ENCODE measurements at places on chromosomes 5 and 9.

- DNase-seq, result no peak
Measured at GRCh38 chr5:50711280-50711679, 44.8 kb downstream of the PARP8 start.

DNA sequence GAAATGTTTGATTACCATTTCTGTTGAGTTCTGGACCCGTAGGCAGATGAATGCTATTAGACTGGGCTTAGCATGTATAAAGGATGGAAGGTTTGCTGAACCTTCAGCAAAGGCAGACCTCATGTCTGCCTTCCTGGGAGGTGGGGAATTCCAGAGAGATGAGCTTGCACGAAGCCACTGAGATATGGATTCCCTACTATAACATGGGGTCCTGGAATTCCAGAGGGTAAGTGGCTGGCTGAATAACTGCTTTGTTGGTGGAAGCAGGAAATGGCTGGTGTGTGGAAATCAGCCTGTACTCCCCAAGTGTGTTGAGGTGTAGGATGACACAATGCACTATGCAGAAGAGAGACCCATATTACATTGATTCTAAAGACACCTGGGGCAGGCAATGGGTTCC is 526.4 kb downstream of the CTNND2 start:
- no peak for DNase-seq

DNA sequence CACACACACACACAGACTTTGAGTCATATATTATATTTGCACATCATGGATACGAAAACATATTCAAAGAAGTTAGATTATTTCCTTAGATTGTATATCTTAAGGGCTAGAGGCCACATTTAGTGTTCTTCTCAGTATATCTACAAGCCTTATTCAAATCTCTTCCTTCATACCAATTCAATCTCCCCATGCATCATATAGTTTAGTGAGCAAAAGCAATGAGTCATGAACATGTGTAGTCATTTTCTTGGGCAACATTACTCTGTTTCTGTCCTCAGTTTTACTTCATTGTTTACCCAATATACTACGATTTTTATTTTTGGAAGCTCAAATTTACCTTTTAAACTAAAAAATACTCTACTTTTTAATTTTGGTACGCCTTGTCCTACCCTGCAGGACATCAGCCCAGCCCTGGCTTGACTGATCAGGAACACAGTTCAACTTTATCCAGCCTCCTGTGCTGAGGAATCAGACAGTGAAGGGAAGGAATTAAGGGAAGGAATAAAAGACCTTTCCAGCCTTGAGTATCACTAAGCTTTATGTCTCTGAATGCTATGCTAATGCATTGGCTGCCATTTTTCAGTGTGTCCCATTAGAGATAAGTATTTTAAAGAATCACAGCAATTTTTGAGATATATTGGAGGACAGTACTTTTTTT is 101.7 kb upstream of the FST start:
- DNase-seq, result no peak

DNA sequence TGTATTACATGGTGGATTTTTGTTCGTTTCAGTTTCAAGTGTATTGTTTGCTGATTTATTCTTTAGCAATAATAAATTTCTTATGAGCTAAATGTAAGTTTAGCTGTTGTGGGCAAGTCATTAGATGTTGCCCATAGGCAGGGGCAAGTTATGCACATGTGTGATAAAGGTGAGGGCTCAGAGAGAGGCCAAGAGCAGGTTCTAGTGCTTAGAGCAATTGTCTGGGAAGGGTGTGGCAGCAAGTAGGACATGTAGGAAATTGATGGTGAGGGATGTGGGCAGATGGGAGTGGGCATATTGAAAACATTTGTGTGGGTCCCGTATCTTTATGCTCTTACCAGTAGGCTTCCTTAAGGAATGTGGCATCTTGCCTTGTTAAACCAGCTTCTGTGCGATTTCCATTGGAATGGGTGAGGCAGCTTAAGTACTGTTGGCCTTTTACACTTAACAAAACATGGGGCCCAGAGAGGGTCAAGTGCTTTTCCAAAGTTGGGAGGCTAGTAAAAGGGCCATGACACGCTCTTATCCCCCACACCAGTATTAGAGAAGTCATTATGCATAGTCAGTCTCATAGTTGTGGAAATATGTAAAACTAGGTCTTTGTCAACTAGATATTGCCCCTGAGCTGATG is 60.6 kb downstream of the KDM4C start:
- no peak for DNase-seq

DNA sequence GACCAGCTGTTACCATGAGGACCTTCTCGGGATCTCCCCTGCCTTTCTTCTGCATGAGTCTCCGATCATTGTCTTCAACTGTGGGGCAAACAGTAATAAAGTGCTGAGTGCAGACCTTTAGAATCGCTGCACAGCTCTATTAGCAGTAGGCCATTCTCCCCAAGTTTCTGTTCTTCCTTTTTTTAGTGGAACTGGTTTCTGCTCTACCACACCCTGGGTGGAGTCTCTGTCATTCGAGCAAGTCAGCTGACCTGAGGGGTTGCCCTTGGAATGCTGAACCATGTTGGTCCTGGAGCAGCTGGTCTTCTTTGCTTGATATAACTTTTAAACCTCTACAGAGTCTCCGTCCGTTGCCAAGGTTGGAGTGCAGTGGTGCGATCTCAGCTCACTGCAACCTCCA is 33.4 kb upstream of the GNPDA1 start:
- DNase-seq, result no peak

DNA sequence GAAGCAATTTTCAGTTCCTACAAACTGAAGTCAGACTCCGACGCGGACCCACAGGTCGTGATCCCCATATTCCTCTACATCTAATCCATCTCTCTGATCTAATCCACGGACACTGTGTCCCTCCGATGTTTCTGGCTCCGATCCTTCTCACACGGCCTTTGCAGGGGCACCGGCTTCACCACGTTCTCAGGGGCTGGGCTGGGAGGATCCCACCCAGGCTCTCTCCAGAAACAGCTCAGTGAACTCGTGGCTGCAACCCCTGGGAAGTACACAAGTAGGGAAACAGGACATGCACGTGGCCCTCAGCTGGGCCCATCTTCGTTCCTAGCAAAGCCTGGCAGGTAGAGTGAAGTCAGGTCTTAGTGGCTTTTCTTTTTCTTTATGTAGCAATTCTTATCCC is 49.1 kb upstream of the OLFM1 start:
- no peak for DNase-seq

GRCh38 chr5:134502259-134502658 is 23.2 kb upstream of the JADE2 start:
- no peak for DNase-seq

Data from AG09319 (cell line).